ENCODE measurements at places on chromosomes 7 and 10. TPM values are rescaled to one million over a fixed set of nuclear protein-coding genes. Genes with fewer than 3 reads are reported as not detected.

DNA sequence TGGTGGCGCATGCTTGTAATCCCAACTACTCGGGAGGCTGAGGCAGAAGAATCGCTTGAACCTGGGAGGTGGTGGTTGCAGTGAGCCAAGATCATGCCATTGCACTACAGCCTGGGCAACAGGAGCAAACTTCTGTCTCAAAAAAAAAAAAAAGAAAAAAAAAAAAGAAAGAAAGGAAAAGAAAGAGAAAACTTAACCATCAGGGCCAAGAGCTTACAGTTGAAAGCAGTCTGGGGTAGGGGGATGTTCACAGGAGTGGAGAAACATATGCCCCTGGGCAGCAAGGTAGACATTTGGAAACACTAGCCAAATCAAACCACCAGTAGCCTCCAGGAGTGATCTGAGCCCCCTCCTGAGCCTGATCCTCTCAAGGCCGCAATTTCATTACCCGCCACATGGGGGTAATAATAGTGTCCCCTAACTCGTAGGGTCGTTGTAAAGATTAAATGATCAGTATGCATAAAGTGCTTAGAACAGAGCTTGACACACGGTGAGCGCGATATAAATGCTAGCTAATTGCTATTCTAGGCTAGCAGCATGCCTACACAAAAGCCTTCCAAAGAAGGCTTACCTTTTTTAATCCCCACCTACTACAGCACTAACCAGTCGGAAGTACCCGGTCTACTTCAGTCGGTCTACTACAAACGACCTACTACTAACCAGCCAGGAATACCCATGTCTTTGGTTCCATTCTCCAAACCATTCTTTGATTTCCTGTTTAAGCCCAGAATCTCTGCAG is 274.3 kb upstream of the NEBL start:
- H3K4me3 ChIP-seq = no peak overlapping the region
- H3K27ac ChIP-seq = no peak overlapping the region
- H3K27me3 ChIP-seq = peaks cover 63% of the 10 kb centered on the region
- H3K36me3 ChIP-seq = no peaks in the 10 kb centered on the region
- H3K4me1 ChIP-seq = peaks cover 8% of the 10 kb centered on the region

DNA sequence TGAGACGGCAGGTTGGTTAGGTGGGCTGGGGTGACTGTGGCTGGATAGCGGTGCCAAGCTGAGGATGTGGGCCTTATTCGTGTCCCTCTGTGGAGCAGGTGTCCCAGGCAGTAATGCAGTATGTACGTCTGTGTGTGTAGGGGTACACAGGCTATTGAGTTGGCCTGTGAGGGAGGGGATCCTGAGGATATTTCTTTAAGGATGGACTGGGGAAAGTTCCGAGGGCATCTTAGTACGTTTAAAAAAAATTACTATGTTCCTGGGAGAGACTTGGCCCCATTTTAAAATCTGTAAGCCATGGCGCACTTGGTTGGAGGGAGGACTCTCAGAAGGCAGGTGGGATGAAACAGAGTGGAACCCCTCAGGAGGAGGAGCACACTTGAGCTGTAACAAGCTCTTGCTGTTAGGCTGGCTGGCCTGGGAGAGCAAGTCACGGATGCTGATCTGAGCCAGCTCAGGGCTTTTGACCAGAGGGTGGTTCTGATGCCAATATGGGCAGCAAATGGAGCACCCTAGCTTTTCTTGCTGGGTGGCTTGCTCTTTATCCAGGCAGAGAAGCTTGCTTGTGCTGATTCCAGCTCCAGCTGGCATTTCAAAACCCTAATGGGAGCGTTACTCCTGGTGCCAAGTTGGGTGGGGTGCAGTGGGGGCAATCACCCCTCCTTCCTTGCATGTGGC is 765 bp downstream of the WBP1L start:
- DNase-seq = peak; percentile 17
- H3K36me3 ChIP-seq = peaks cover 11% of the 10 kb centered on the region
- H3K27ac ChIP-seq = peak overlapping the region; percentile 90
- peaks cover 31% of the 10 kb centered on the region for H3K4me1 ChIP-seq
- H3K4me3 ChIP-seq = peak overlapping the region; percentile 96

Gene WBP1L
- 11.8 TPM for total RNA-seq

Gene NT5C2
- 46.8 TPM for total RNA-seq

DNA sequence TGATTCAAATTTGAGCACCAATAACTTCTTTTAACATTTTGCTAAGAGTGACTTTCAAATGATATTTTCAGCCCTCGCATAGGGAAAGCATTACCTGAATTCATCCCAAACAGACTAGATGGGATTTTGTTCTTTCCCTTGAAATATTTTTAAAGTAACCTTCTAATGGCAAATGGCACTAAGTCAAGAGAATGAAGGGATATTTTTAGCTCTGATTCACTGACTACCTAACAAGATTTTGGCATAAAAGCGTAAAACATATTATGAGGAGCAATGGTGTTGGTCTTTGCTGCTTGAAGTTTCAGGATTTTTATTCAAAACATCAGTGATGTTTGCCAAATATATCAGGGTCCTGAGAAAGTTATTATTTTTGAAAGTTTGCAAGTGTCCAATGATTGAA is 290.3 kb downstream of the CDK14 start:
- H3K27me3 ChIP-seq = no peaks in the 10 kb centered on the region
- peaks cover 4% of the 10 kb centered on the region for H3K4me1 ChIP-seq
- no peaks in the 10 kb centered on the region for H3K36me3 ChIP-seq
- no peak for DNase-seq

Gene OLAH
- 2.0 TPM for total RNA-seq

- peak; percentile 93 for DNase-seq
- H3K4me1 ChIP-seq = peaks cover 10% of the 10 kb centered on the region
- H3K27me3 ChIP-seq = no peaks in the 10 kb centered on the region
- H3K36me3 ChIP-seq = peaks cover 10% of the 10 kb centered on the region
Measured at GRCh38 chr10:73358331-73359279, at the start of gene CFAP70. Gene CFAP70, minus strand, starts transcription at chr10:73358864. Its CDS starts 4,068 bp downstream, at chr10:73354796.

GRCh38 chr7:73909051-73909941 is 48.3 kb downstream of the TMEM270 start:
- H3K27ac ChIP-seq = no peak overlapping the region
- no peak overlapping the region for H3K4me3 ChIP-seq

- H3K4me3 ChIP-seq = peak overlapping the region; percentile 87
- peaks cover 43% of the 10 kb centered on the region for H3K36me3 ChIP-seq
- DNase-seq = peak; percentile 61
- H3K27me3 ChIP-seq = peaks cover 24% of the 10 kb centered on the region
Measured at GRCh38 chr7:100887516-100888290, 1.8 kb downstream of the UFSP1 start.

Gene EEF1AKMT2
- total RNA-seq = 19.3 TPM

GRCh38 chr7:152986376-152986775 is 226.8 kb downstream of the ACTR3B start:
- H3K4me1 ChIP-seq = no peaks in the 10 kb centered on the region
- H3K27me3 ChIP-seq = peaks cover 5% of the 10 kb centered on the region
- no peaks in the 10 kb centered on the region for H3K36me3 ChIP-seq
- DNase-seq = no peak
- no peak overlapping the region for H3K4me3 ChIP-seq

DNA sequence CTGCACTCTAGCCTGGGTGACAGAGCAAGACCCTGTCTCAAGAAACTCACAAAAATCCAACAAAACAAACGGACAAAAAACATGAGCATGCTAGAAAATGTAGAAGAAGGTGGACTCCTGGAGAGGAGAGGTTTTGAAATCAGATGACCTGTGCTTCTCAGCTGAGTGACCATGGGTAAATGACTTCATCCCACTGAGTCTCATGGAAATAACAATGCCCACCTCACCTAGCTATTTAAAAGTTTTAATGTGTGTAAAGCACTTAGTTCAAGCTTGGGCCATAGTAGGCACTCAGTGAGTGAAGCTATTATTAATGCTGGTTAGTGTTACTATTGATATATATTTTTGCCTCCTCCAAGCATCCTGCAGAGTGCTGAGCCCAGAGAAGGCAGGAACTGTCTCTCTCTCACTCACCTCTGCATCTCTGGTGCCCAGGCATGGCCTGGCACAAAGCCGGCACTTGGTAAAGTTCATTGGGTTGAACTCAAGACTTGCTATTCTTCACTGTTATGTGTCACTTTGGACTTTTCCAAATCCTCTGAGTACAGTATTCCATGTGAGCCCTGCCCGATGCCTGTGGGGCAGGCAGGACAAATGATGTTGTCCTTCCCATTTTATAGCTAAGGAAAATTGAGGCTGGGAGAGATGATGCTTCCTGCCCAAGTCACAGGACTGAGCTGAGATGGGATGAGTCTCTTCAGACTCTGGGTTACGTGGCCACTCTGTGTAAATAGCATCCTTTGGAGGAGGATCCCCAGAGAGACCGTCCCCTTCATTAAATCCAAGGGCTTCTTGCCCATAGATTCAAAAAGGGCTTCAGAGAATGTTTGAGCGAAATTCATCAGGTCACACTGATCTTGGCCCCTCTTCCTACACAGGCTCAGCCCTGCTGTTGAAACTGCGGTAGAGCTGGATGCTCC is 81.4 kb upstream of the EMX2 start:
- H3K27ac ChIP-seq = no peak overlapping the region
- no peak overlapping the region for H3K4me3 ChIP-seq
- no peaks in the 10 kb centered on the region for H3K36me3 ChIP-seq

- H3K27ac ChIP-seq = no peak overlapping the region
- DNase-seq = no peak
- no peaks in the 10 kb centered on the region for H3K36me3 ChIP-seq
- H3K4me1 ChIP-seq = no peaks in the 10 kb centered on the region
- no peak overlapping the region for H3K4me3 ChIP-seq
- H3K27me3 ChIP-seq = no peaks in the 10 kb centered on the region
Measured at GRCh38 chr10:130363051-130363450, 226.9 kb downstream of the GLRX3 start.

Gene TACC2
- not detected for total RNA-seq
